ENCODE measurements at places on chromosomes 16 and 17.

GRCh38 chr17:40862985-40863733 lies 3.9 kb downstream of the KRT12 start:
- no peak for DNase-seq

- DNase-seq = no peak
Observed at GRCh38 chr16:9075299-9076071, 16.0 kb upstream of the HAPSTR1 start.

- no peak for DNase-seq
Observed at GRCh38 chr16:72241930-72242329, 70.0 kb upstream of the PMFBP1 start.

GRCh38 chr16:23152386-23153178 lies 3.3 kb upstream of the USP31 start:
- no peak for DNase-seq

GRCh38 chr16:106623-107324 lies 28.7 kb downstream of the MPG start:
- peak; percentile 27 for DNase-seq

- no peak for DNase-seq
Observed at GRCh38 chr16:24013054-24013636, 177.4 kb downstream of the PRKCB start.

DNA sequence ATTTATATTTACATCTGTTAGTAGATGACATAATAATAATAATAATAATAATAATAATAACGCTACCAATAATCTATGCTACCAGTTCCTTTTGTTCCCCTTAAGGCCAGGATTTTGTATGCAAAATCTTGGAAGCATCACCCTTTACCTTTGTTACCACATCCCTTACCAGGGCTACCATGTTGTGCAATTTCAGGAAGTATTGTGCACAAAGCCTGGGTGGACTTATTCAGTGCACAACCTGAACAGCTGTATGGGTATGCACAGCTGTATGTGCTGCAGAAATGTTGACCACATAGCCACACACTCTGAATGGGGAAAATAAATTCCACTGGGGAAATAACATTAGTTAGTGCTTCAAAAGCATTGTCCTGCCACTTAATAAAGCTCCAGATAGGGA lies 19.9 kb upstream of the CALB2 start:
- no peak for DNase-seq

DNA sequence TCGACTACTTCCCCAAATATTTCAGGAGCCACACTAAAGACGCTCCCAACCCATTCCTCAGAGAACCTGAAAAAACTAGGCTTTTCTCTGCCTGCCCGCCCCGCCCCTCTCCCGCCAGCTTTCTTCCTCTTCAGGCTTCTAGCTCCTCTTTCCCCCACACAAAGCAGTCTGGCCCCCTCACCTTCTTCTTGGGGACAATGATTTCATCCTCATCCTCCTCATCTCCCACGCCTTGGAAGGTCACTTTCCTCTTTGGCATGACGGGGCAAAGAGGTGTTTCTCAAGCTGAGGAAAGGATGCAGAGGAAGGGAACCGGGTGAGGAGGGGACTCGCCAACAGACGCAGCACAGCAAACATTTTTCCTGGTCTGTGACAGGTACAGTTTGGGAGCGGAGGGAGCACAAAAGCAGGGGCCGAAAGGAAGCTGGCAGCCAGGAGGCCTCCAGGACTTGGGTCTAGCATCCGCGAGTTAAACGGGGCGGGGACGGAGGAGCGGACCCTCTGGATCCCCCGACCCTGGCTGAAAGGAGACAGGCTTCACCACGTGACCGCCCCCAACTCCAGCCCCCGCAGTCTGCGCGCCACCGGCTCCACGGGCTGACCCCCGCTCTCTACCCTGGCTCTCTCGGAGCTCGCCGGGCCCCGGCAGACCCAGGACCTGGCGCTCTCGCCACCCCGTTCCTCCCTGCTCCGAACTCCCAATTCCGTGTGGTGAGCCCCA lies 525 bp downstream of the CD2BP2 start:
- DNase-seq = no peak

GRCh38 chr16:72474501-72475123 lies 302.7 kb upstream of the PMFBP1 start:
- no peak for DNase-seq

- DNase-seq = no peak
Observed at GRCh38 chr16:66426112-66427035, 721 bp upstream of the BEAN1 start.

GRCh38 chr17:46151762-46152161 lies 41.5 kb downstream of the KANSL1 start:
- DNase-seq = no peak

- DNase-seq = no peak
Observed at GRCh38 chr17:40069751-40070708, 7.3 kb downstream of the THRA start.

DNA sequence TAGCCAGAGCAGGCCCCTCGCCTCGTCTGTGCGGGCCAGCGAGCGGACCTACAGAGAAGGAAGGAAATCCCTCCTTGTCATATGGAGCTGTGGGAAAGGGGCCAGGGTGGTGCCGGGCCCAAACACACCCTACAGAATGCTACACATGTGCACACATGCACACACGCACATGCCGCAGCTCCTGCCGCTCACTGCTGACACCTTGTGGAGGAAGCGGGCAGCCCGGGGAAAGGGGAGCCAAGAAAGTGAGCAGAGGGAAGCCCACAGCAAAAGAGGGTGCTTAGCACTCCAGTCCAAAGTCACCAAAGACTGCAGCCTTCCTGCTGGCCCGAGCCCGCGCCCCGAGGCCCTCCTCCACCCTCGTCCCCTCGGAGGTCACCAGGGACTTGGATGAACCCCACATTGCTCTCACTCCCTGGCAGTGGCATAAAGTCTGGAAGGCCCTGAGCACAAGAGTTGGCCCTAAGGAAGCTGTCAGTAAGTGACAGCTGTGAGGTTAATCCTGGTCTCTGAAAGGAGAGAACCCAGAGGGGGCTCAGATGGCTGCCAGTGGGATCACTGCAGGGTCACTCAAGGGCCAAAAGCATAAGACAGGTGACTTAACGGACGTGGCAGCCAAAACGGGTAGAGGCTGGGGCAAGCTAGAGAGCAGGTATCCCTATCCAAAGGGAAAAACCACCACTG lies 68.2 kb downstream of the MYO18A start:
- peak; percentile 71 for DNase-seq

DNA sequence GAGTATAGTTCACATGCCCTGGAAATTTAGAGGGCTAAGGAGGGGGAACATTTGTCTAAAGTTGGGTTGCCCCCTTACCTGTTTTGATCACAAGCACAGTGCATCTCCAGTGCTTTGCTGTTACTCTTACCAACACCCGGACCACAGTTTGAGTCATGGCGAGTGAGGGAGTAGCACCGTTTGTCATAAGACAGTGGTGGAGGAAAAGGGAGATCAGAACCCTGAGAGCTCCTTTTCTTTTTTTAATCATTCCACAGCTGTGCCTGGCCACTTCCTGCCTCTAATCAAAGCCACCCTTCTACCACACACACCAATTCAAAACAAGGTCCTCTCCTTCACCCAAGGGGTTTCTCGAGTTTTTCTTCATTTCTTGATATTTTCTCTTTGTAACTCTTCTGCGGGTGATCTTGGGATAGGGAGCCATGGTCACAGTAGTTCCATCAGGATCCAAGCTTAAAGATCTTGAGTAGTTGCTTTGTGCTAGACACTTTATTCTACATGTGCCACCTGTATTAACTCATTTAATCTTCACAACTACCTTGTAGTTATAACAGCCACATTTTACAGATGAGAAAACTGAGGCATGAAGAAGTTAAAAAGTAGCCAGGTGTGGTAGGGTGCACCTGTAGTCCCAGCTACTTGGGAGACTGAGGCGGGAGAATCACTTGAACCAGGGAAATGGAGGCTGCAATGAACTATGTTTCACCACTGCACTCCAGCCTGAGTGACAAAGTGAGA lies 5.0 kb upstream of the MYL4 start:
- DNase-seq = no peak

- DNase-seq = no peak
Observed at GRCh38 chr17:47317119-47317518, 6.6 kb upstream of the EFCAB13 start.

- no peak for DNase-seq
Observed at GRCh38 chr17:68600067-68600930, 868 bp downstream of the FAM20A start.

DNA sequence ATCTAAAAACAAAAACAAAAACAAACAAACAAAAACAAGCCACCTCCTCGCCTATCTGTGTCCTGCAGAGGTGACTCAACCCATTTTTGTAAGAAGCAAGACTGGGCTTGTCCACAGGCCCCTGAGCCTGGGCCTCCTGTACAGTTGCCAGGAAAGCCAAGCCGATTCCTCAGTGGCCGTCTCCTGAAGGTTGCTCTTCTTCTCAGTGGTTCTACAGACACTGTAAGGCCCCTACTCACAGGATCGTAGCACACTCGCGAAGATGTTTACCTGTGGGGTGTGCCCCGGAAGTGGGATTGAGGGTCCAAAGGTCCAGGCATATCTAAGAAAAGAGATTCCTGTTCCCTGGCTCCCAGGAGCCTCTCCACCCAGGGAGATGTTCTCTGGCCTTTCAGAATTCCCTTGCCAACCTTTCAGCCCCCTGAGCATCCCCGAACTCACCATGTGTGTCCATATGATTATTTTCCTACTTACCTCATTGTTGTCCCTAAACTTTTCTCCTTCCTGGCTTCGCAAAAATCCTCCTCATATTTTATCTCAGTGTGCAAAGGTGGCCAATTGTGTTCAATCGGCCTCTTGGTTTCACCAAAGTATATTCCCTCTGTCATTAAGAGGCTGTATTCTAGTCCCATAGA lies 7.5 kb upstream of the CES3 start:
- DNase-seq = no peak

DNA sequence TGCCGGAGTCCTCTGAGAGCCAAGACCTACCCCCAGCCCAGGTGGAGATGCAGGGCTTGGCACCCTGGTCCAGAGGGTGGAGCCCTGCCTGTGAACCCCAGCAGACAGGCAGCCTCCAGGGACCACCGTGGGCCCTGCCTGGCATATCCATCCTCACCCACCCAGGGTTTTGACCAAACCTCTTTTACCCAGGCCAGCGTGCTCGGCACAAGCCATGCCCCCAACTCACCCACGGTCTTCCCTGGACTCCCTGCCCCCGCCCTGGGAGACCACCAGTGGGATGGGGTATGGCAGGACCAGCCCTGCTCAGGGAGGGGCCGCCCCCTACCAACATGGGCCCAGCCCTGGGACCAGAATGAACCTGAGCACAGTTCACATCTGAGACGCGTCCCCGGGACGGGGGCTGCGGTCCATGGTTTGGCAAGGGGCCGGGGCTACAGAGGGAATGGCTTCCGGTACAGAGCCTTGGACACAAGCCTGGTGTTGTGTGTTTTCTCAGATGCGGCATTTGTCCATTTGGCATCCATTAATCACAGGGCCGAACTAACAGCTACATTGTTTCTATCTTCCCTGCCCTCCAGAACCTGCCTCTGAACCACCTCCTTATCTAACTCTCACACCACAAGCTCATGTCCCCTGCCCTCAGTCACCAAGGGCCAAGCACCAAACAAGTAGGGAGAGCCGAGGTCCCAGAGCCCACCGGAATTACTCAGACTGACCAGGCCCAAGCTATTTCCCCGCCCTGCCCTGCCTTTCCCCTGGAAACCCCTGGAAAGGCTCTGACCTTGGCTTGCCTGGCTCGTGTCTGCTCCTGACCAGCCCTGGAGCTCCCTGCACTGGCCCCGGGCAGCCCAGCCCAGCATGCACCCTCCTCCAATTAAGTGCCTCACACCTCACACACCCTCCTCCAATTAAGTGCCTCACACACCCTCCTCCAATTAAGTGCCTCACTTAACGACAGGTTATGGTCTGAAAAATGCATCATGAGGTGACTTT lies 14.1 kb downstream of the HS3ST6 start:
- DNase-seq = no peak

DNA sequence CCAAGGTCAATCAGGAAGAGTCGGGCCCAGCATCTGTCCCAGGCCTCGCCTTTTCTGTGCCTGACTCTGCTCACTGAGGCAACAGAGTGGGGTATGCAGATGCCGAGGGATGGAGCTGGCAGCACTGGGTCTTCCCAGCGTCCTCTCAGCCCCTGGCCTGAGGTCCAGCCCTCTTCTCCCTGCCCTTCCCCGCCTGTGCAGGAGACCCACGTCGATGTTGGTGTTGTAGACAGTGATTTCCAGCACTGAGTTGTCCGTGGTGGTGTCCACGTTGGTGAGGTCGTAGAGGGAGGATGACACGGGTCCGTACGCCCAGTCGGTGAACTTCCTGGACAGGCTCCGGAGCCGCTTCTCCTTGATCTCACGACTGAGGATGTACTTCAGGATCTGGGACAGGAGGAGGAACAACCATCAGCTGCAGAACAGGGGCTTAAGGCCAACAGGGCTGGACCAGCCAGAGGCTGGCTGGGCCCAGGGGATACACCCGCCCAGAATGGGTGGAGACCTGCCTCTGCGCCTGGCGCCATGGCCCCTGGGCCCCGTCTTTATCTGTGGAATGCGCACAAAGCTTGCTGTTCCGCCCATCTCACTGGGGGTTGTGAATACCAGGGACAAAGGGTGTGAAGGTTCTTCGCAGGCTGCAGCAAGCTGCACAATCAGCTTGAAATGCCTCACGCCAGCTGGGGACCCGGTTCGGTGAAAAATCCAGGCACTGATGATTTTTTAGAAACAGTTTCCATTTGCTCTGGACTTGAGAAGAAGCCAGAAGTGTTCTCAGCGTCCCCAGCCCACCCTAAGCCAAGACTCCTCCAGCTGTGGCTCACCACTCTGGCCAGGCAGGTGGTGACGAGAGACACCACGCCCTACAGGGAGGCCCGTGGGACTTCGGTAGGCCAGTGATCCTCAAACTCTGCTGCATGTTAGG lies 27.5 kb downstream of the TRPV3 start:
- no peak for DNase-seq

DNA sequence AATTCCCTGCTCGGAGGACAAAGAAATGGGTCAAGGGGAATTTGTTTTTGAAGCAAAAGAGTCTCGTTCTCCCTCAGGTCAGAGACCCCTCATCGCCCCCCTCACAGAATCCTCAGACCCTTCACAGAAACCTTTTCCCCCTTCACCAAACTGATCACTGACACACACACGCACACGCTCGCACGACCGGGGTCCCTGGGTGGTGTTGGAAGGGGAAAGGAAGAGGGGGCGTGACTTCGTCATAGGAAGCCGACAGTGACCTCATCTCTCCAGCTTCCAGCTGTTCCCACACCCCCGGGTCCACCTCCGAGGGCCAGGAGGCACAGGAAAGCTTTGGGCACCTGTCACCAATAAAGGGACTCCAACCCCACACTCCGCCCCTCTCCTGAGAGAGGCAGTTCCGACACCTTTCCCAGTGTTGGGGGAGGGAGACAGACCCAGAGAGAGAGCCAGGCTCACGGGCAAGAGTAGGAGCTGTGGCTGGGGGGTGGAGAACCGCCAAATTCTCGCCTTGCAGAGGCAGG lies 1.2 kb downstream of the ASGR1 start:
- no peak for DNase-seq

GRCh38 chr17:33647956-33648355 lies 354.9 kb upstream of the ASIC2 start:
- DNase-seq = no peak

- DNase-seq = no peak
Observed at GRCh38 chr16:7363422-7364417, 31.1 kb downstream of the RBFOX1 start.

Measured in stimulated activated CD4-positive, alpha-beta T cell treated with anti-CD3 and anti-CD28 coated beads, Interleukin-15, amount 100 ng/mL, for 48 hours (primary cell).